ENCODE measurements at places on chromosomes 11 and 22. TPM values are rescaled to one million over a fixed set of nuclear protein-coding genes. Genes with fewer than 3 reads are reported as not detected.

GRCh38 chr11:124109377-124109776, 5.9 kb upstream of the VWA5A start:
- no peak for DNase-seq

GRCh38 chr11:76668362-76669155, 2.0 kb downstream of the LRRC32 start:
- no peak for DNase-seq

GRCh38 chr22:38886333-38886732, 14.3 kb upstream of the CBX6 start:
- DNase-seq, result no peak

DNA sequence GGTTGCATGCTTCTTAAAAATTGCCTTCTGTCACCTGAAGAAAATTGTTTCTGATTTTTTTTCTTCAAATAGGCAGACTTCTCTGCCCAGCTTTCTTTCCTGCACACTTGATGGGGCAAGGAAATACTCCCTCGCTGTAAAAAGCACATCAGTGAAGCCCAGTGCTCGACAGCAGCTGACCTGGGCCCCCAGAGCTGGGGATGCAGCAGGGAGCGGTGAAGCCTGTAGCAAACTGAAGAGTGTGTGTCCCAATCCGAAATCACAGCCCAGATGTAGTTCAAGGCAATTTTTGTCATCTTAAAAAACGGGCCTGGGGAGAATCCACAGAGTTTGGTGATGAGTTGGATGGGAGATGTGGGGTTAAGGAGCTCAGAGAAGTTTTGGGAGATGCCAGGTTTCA, 27.0 kb upstream of the MPPED1 start:
- DNase-seq, result no peak

DNA sequence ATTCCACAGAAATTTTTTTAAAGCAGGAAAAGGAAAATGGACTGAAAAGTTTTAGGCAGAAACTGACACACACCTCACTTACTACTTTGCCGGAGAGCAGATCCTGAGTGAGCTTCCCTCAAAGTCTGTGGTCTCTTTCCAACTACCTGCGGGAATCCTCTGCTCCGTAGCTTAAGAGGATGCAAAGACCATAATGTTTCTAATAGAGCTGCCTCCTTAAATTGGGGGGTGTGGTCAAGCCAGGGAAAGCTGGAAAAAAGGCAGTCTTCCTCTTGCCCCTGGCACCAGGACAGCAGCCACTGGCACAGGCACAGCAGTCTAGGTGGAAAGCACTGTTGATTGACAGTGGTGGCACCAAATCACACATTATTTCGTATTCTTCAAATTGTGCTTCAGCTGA, at the start of gene ETS1:
ETS1 (minus strand) TSS at position 144 of the 400 bp plus-strand sequence. CDS start 14,428 bp downstream, outside the sequence.
- DNase-seq, result no peak

- DNase-seq, result no peak
Measured at GRCh38 chr11:65448074-65448417, 25.4 kb downstream of the NEAT1 start.

- no peak for DNase-seq
Measured at GRCh38 chr11:19519353-19519752, 193.3 kb upstream of the NAV2 start.

The ROBO4 gene
- polyA plus RNA-seq, result not detected

DNA sequence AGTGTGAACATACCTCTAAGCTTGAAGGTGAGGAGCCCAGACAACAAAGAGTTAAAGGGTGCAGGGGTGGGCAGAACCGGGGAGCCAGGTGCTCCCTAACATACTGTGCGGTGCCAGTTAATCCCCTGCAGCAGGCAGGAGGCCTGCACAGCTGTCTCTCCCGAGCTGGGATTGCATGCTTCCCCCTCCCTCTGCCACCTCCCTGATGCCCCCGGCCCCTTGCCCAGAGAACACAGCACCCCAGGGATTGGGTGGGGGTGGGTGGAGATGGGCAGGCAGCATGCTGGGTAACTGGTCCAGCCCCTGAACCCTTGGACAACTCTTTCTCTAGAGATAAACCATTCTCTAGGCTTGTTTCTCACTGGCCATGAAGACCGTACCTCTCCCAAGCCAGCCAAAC, 67.7 kb upstream of the MYOD1 start:
- DNase-seq, result no peak

DNA sequence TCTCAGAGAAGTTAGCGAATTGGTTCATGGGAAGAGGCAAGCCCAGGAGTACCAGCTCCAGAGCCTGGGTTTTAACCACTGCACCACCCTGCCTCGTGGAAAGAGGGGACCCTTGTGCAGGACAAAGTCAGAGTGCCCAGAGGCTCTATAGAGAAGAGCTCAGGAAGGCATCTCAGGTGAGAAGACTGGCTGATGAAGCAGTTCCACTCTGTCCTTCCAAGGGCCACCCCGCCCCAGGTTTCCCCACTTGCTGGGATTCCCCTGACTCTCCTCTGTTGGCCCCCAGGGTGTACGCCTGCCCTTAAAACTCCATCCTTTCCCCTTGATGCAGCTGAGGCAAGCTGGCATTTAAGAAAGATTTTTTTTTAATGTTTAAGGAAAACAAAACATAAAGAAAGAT, 265.8 kb downstream of the BUD13 start:
- DNase-seq, result no peak

DNA sequence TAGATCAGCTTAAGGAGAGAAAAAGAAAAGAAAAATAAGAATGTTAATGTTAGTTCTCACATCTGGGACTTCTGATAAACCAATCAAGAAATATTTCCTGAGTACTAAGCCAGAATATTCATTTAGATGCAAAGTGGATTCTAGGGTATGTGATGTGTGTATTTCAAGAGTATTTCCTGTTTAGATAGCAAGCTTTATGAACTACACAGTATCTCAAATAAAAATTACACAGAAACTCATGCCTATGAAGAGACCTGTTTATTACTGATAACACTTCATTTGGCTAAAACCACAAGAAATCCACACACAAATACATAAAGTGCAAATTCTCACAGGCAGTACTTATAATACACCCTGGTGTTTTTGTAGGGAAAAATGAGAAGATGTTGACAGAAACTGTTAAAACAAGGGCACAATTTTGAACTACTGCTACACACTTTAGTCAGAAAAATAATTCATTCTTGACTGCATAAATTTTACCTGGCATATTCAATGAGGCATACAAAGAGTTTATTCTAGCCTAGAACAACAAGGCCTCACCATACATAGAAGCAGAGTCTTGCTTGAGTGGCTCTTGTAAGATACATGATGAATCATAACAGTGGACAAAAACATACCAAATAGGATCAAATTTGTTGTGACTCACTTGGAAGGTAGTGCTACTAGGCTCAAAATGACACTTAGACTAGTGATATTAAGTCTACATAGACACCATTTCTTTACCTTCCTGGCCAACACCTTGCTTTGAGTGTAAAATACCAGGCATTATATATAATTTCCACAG, 18.8 kb upstream of the P4HA3 start:
- no peak for DNase-seq

GRCh38 chr22:17777005-17777716, 2.9 kb upstream of the BID start:
- DNase-seq, result no peak

- peak; percentile 53 for DNase-seq
Measured at GRCh38 chr11:6655790-6656583, at the start of gene DCHS1. Gene DCHS1 (minus strand): TSS chr11:6655809. CDS start chr11:6641613, 14,196 bp downstream.

- peak; percentile 74 for DNase-seq
Measured at GRCh38 chr11:78228467-78228866, 39.7 kb downstream of the USP35 start.

DNA sequence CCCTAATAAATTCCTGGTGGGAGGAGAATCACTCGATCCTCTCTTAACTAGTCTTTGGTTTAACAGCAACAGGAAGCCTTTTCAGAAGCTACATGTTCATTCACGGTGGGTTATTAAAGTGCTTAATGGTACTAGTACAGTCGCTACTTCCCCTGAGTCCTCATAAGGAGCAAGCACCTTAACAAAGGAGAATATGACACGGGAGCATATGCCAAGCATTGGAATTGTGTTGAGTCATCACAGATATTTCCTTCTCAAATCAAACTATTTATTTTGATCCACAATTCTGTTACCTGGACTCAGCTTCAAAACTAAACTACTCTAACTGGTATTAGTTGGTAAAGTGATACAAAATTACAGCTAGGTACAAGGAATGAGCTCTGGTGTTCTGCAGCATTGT, 177.5 kb upstream of the CTSC start:
- no peak for DNase-seq

GRCh38 chr11:104078995-104079394, 42.6 kb downstream of the DDI1 start:
- DNase-seq, result no peak

- no peak for DNase-seq
Measured at GRCh38 chr11:113736323-113736722, 30.2 kb upstream of the TMPRSS5 start.

The P2RX6 gene
- polyA plus RNA-seq, result 8.0 TPM

DNA sequence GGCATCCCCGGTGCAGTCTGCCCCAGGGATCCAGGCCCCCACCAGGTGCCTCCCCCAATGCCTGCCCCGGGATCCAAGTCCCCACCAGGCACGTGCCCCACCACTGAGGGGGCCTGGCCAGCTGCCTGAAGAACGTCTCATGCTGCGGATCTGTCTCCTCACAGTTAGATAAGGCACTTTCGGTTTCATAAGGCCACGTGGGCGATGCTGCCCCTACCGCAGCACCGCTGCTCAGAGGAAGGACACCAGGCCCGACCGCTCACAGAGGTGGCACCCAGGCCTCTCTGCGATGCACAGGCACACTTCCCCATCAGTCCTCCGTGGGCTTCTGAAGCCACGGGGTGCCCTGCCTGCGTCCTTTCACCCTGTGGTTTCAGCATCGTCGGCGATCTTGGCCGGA, 68.1 kb upstream of the BID start:
- DNase-seq, result no peak

DNA sequence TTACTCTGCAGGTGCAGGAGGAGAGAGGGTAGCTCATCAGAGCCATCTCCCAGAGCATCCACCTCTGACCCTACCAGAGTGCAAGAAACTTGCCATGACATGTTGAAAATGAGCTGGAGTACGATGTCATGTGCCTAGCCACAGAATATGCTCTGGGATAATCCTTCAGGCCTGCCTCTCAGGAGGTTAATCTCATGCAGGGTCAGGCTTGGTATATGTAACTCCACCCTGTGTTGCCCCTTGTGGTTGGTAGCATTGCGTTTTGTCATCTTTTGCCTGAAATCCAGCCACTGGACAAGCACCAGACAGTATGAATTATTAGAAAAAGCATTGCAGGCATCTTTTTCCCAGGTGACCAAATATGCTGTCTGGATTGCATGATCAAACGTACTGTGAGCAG, 36.2 kb downstream of the CNTF start:
- no peak for DNase-seq

GRCh38 chr11:114977651-114978050, 299.3 kb downstream of the NXPE2 start:
- DNase-seq, result no peak

The HBD gene
- not detected for polyA plus RNA-seq

DNA sequence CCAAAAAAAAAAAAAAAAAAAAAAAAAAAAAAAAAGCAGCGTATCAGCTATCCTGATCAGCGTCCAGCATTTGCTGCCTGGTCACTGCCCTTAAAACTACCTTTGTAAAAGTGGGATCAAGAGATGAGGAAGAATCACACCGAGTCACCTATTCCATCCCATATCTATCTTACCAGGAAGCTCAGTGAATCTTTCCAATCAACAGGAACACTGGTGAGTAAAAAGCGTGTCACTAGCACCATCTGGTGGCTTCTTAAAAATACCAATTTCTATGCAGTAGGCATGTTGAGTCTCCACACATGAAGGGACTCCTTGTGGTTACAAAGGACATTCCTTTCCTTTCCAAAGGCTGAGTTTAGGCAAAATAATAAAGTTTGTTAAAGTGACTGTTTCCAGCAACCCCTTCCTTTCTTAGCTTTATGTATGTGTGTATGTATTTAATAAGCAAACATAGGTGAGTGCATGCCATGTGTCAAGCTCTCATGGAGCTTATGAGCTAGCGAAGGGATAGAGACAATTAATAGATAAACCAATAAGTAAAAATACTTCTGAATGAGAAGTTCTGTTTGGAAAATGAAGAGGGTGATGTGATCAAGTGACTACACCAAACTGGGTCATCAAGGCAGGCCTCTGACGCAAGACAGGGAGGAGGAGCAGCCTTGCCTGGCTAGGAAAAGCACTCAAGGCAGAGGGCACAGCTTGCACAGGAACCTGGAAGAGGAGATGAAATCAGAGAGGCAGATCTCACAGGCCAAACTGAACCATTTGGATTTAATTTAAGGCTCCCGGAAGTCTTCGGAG, 13.9 kb upstream of the TP53AIP1 start:
- peak; percentile 84 for DNase-seq

DNA sequence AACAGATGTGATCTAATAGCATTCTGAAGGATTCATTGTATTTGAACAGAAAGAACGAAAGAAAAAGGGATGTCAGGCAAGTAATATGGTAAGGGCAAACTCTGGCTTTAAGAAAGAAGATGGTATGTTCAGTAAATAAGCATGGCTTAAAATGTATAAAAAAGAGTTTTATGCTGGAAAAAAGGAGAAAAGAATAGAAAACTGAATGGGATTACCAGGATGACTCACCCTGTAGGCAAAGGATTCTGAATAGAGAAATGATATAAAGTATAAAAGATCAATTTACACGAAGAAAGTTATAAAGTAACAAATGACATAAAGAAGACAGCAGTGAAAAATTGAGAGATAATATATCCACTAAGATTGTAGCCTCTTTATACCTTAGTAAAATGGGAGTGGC, 4.5 kb downstream of the CCDC82 start:
- DNase-seq, result no peak

GRCh38 chr11:19978668-19979518, 181.4 kb downstream of the DBX1 start:
- peak; percentile 72 for DNase-seq

DNA sequence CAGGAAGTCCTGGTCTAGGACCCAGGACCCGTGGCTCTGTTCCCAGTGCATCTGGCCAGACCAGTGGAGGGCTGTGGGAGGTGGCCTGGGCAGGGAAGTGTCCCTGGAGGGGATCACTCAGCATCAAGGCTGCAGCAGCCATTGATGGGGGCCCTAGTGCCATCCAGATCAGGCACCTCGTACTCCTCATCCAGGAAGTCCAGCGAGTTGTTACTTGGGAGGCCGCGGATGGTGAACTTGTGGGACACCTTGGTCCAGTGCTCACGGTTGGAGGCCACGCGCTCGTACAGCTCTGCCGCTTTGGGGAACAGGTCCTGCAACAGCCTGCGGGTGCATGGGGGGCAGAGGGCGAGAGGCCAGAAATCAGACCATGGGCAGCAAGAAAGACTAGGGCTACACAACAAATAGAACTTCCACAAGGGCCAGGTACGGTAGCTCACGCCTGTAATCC, 96.9 kb downstream of the PDE2A start:
- DNase-seq, result no peak

The TTC28 gene
- 13.9 TPM for polyA plus RNA-seq

- DNase-seq, result no peak
Measured at GRCh38 chr11:131695889-131696429, 325.5 kb downstream of the NTM start.

The ALX4 gene
- polyA plus RNA-seq, result 1.3 TPM

The FAM180B gene
- not detected for polyA plus RNA-seq

DNA sequence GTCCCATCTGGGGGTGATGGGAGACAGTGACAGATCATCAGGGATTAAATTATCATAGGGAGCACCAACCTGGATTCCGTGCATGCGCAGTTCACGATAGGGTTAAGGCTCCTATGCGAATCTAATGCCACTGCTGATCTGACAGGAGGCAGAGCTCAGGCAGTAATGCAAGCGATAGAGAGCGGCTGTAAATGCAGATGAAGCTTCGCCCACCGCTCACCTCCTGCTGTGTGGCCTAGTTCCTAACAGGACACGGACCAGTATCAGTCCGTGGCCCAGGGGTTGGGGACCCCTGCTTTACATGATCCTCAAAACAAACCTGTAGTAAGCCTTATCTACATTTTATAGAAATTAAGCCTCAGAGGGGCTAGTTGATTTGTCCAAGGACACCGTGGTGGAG, 94.3 kb downstream of the TTC28 start:
- no peak for DNase-seq

GRCh38 chr11:26992031-26992541, 1.8 kb upstream of the FIBIN start:
- DNase-seq, result no peak

Data from hepatocyte (in vitro differentiated cells).